ENCODE measurements at places on chromosomes 3 and 15.

- DNase-seq = no peak
Measured at GRCh38 chr15:29935296-29936004, 113.2 kb upstream of the TJP1 start.

DNA sequence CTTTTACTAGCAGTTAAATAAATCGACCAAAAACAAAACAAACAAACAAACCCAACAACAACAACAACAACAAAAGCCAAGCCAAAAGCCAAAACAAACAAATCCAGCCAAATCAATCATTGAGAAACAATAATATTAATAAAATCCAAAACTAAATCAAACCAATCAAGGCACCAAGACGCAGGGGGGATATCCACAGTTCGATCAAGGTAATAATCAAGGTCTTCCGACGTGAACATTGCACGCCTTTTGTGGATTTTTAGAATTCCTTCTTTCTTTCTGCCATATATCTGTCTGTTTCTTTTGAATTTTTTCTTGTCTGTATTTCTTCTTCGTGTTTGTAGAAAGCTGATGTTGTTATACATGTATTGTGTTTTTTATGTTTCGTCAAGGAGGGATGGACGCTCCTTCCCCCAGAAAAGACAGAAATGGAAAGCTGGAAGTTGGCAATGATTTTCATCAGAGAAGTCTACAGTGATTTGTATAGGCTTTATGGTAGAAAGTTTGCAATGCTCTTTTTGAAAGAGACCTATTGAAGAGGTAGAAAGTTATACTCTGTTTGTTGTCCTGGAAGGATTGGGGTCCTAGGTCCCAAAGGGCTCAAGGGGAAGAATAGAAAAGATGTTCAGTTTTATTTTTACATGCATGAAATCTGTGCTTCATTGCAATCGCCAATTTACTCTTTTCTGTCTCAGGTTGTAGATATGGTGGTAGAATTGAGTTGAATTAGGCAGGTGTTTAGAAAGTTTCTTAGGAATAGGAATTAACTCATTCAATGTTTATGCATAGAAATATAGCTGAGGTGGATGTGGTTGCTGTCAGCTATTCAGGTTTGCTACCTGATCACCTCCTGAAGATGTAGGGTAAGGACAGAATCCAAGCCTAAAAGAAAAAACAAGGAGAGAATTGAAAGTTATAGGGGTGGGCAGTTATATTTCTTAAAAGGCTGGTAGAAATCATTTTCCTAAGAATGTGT, 1.2 kb downstream of the ARPP21 start:
- no peak for DNase-seq

DNA sequence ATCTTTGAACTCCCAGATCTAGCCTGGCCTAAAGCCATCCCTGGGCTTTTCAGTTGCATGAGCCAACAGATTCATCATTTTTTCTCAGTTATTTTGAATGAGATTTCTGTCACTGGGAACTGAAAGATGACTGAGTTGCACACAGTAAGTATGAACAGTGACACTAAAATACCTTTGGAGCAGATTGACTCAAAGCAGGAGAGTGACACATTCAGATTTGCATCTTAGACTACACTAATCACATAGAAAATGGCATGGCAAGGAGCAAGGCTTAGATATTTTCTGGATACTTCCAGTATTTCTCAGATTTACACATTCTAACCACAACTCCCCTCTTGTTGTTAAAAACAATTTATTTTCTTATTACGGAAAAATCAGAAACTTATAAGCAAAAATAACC, 32.8 kb downstream of the SEC62 start:
- DNase-seq = peak; percentile 13

DNA sequence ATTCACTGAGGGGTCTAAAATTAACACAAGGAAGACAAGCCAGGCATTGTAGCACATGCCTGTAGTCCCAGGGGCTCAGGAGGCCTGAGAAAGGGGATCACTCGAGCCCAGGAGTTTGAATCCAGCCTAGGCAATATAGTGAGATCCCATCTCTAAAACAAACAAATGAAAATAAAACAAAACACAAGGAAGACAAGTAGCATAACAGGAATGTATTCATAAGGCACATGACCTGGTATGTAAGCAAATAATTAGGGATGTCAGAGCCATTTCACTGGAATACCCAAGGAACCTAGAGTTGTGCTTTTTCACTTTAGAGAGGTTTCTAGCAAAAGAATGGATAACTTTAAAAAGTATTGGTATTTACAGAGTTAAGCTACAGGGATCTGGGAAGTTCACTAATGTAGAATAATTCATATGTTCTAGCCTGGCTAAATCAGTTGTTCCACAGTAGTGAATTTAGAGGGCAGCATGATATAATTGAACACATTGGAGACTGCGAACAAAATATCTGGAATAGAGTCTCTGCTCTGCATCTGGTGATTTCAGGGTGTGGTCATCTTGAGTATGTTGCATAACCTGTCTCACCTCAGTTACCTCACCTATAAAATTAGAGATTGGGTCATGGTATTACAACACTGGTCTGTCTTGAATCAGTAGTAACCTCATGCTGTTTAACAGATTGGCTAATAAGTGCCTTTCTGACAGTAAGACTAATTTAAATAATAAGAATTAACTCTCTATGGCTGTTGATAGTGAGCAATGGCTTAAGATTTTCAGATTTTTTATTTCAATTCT, 9.3 kb downstream of the GRAMD1C start:
- no peak for DNase-seq

GRCh38 chr15:25237291-25237978, 201.4 kb downstream of the UBE3A start:
- DNase-seq = no peak

DNA sequence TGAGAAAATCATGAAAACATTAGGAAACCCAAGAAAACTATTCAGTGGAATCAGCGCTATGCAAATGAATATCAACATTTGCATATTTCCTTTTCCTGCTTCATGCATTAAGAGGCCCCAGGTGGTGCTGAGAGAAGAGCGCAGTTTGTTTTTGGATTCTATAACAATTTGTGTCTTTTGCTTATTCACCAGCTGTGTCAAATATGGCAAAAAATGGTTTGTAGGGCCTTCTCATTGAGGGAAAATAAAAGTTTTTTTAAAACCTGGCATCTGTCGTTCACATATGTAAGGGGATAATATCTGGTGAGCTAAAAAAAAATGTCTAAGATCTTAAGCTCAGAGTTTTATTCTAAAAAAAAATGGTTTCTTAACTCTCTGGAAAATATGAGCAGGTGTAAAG, 122.5 kb upstream of the ROBO2 start:
- DNase-seq = no peak

DNA sequence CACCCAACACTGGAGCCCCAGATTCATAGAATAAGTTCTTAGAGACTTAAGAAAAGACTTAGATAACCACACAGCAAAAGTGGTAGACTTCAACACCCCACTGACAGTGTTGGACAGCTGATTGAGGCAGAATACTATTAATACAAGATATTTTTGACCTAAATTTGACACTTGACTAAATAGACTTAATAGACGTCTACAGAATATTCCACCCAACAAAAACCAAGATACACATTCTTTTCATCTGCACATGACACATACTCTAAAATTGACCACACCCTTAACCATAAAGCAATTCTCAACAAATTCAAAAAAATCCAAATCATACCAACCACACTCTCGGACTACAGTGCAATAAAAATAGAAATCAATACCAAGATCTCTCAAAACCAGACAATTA, 179.8 kb upstream of the TPM1 start:
- no peak for DNase-seq

- no peak for DNase-seq
Measured at GRCh38 chr3:64489361-64490044, 198.3 kb downstream of the ADAMTS9 start.

DNA sequence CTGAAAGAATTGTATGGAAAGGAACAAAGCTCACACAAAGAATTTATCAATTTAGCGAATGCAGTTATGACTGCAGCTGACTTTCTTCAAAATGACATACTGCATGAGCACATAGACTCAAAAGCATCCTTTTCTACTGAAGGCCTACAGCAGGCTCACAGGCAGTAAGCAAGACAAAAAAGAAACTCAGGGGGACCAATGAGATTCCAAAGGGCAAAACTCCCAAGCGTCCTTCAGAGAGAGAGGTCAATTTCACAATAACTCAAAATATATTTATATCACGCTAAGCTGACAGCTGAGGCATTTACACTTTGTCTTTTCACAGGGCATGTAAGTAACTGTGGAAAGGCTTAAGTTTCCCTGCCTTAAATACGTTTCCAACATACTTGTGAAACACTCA, 427.9 kb upstream of the RASGRP1 start:
- DNase-seq = no peak

- no peak for DNase-seq
Measured at GRCh38 chr3:71974786-71975185, 189.8 kb upstream of the PROK2 start.

DNA sequence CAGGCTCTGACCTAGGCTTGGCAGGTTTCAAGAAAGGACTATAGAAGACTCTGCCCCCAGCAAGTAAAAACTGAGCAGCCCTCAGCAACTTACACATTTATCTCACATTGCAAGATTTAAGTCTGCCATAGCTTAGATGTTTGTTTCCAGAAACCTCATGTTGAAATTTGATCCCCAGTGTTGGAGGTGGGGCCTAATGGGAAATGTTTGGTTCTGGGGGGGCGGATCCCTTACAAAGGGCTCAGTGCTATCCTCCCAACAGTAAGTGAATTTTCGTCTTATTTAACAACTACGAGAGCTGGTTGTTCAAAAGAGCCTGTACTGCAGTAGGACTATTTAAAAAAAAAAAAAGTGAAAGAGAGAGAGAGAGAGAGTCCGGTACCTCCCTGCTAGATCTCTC, 125.2 kb upstream of the PROK2 start:
- no peak for DNase-seq

- DNase-seq = no peak
Measured at GRCh38 chr3:126202276-126202675, 21.9 kb upstream of the ALDH1L1 start.

GRCh38 chr3:133354721-133355120, 45.1 kb upstream of the BFSP2 start:
- no peak for DNase-seq

DNA sequence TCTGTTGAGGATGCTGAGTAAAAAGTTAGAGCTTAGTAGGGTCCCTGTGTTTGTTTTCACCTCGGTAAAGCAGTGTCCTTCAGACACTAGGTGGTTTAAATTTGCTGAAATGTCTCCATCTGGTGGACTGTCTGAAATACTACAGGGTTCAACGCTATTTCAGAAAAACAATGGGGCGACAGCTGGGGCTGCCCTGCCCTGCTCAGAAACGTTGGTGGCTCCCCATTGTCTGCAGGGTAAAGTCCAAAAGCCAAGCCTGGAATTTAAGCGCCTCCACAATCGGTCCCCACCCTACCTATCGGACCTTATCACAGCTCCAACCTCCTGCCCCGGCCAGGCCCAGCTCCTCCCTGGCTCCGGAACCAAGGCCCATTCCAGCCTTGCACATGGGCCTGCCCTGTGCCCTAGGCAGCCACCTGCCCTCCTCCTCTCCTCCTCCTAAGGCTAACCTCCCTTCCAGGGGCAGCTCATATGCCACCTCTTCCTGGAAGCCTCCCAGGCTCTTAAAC, 4.3 kb upstream of the TSEN2 start:
- peak; percentile 51 for DNase-seq

- no peak for DNase-seq
Measured at GRCh38 chr3:46296826-46297225, 54.6 kb downstream of the CCR3 start.

DNA sequence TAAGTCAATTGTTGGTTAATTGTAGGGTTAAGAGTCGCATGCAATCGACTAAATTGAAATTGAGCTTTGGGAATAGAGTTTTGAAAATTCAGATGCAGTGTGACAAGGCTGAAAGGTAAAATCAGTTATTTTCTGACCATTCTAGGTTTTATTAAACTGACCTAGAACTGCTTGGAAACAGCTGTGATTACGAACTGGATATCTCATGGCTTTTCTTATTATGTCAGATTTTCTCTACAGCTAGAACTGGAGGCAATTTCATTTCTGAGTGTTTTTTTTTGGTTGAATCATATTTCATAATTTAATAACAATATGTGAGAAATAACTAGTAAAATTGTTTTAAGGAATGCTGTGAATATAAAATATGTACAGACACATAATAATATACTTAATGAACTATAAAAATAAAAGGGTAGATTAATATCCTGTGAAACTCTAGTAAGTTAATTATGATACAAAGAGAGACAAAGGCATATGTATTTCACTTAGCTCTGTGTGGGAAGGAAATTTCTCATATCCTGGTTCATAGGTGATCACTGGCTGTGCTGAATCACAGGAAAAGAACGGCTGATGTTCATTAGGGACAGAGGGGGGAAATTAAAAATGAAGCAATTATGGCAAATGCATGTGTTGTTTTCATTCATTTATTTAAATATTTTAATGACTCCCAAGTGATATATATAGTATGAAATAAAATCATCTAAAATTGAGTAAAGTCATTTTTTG, 403.2 kb downstream of the ZIC1 start:
- no peak for DNase-seq

- DNase-seq = no peak
Measured at GRCh38 chr3:148023994-148024393, 614.8 kb downstream of the ZIC1 start.

DNA sequence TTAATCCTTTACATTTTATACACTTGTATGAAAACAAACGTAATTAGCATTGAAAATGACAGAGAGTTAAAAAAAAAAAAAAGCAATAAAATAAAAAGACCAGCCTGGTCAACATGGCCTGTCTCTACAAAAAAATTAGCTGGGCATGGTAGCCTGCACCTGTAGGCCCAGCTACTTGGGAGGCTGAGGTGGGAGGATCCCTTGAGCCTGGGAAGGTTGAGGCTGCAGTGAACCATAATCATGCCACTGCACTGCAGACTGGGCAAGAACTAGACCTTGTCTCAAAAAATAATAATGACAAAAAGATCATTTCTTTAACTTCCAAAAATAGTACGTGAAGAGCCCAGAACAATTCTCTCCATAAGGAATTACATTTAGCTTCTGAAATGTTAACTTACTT, 1.9 kb downstream of the SSR3 start:
- no peak for DNase-seq

GRCh38 chr3:54345847-54346375, 223.6 kb downstream of the CACNA2D3 start:
- no peak for DNase-seq

DNA sequence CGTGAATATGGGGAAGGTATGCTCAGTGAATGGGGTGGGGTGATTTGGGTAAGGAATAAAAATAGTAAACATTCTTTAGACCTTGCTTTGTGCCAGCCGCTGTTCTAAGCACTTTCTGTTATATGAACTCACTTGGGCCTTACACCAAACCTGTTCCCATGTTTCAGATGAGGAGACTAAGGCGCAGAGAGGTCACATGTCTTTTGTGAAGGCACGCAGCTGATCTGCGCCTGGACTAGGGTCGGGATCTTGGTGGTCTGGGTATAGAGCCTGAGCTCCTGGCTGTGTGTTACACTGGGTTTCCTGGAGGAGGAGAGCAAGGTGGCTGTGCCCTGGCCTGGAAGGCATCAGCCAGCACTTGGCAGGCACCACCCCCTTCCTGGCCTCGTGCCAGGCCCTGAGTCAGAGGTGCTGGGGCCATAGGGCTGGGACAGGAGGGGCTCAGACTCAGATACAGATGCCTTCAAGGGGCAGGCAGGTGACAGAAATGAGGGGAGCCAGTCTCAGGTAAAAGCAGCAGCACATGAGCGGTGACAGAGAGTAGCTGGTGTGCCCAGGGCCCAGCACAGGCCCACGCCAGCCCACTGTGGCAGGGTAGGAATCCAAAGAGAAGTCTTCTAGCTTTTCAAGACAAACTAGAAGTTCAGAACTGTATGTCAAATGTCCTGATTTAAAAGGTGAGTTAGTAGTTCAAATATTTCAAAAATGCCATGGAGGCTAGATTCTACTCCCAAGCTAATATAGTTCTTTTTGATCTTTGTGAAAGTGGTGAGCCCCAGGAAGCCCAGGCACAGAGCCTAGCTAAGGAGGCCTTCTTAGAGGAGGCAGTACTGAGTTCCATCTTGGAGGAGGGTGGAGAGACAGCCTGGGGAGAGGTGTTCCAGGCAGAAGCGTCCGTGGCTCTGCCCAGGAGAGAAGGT, 83.1 kb downstream of the DNAJB8 start:
- DNase-seq = no peak
